NCI-H1092 (cell line): ENCODE measurements at places on chromosomes 3 and 15.

GRCh38 chr3:72454441-72454840 lies 393.8 kb downstream of the SHQ1 start:
- no peak for DNase-seq

GRCh38 chr3:191329654-191330529 lies at the start of gene UTS2B:
Gene UTS2B (minus strand): TSS chr3:191330526. CDS start chr3:191282189, 48,337 bp downstream.
- DNase-seq, result peak; percentile 40

DNA sequence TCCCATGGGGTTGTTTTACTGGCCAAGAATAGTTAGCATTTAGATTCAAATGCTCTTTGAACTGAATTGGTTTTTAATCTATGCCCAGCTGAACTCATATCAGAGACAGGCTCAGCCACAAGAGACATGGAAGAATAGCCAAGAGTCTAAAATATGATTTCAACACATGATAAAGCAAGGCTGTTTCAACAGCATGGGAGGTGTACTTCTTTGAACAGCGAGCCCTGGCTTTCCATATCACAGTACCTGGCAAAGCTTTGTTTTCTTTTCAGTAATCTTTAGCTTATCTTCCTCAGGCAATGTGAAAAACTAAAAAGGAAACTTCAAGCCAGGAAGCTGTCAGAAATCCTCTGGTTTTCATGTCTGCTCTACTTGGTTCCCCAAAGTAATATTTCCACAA lies 413.6 kb upstream of the ADAMTS9 start:
- no peak for DNase-seq

GRCh38 chr3:146161663-146162002 lies 649 bp upstream of the PLOD2 start:
- DNase-seq, result no peak

GRCh38 chr3:194488055-194488742 lies 1.4 kb upstream of the ATP13A3 start:
- DNase-seq, result no peak

- no peak for DNase-seq
Observed at GRCh38 chr3:187019542-187020072, 89.3 kb downstream of the ST6GAL1 start.

DNA sequence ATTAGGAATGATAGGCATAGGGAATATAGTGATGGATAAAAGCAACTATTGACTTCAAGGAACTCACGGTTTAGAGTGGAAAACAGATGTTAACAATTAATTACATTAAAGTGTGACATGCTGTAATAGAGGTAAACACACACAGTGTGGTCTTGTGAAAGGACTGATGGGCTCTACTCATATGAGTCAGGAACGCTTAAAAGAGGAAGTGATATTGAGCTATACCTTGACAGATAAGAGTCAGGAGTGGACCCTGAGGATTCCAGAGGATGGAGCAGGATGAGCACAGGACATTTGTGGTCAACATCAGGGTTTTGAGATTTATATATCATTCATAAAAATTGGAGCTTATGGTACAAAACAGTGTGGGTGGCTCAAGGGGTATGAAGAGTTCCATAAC lies 11.0 kb downstream of the EXOG start:
- DNase-seq, result no peak

GRCh38 chr3:43014956-43015355 lies 35.8 kb downstream of the GASK1A start:
- no peak for DNase-seq

DNA sequence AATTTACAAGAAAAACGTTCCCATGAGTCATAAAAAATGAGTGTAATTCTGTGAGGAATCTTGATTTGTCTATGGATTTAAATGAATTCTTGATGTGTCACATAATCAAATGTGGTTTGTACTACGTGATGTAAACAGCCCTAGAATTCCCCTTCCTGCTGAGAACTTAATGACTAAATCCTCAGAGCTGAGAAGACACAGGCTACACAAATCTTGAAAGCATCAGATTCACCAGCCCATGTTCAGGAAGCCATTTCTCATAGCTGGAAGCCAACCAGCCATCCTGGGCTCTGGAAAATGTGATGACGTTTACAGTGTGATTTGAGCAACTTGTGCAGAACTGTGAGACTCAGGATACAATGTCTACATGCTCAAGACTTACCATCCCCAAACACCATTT lies 193.7 kb upstream of the MME start:
- no peak for DNase-seq
